ENCODE measurements at places on chromosomes 13 and 19.

DNA sequence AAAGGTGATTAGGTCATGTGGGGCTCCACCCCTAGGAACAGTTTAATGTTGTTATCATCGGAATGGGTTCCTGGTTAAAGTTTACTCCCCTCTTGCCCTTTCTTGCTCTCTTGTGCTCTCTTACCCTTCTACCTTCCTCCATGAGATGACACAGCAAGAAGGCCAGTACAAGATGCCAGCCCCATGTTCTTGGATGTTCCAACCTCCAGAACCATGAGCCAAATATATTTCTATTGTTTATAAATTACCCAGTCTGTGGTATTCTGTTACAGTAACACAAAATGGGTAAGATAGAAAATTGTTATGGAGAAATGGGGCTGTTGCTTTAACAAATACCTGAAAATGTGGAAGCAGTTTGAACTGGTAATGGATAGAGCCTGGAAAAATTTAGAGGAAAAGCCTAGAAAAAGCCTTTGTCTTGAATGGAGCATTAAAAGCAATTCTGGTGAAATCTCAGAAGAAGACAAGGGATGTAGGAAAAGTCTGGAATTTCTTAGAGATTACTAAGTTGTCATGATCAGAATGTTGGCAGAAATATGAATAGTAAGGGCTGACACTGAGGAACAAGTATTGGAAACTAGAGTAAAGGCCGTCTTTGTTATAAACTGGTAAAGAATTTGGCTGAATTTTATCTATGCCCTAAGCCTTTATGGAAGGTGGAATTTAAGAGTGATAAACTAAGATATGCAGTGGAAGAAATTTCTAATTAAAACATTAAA, 53.5 kb upstream of the TSC22D1 start:
- no peak for DNase-seq

GRCh38 chr19:38736036-38736412, 8.2 kb downstream of the CAPN12 start:
- DNase-seq = peak; percentile 70

- no peak for DNase-seq
Observed at GRCh38 chr13:75645141-75645540, 9.0 kb downstream of the LMO7 start.

- no peak for DNase-seq
Observed at GRCh38 chr13:69319656-69320055, 788.0 kb upstream of the ATXN8OS start.

GRCh38 chr13:23794267-23795161, 94.7 kb downstream of the MIPEP start:
- no peak for DNase-seq

DNA sequence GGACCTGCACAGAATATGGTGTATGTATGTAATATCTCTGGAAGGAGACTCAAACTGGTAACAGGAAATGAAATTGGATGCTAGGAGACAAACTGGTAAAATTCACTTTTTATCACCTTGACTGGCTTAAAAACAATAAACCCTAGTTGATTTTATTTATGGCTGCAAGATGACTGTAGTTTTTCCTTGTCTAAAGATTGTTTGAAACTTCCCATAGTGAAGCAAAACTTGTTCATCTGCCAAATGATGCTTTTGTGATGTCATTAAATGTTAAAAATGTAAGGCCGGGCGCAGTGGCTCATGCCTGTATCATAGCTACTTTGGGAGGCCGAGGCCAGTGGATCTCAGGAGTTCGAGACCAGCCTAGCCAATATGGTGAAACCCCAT, 2.5 kb upstream of the ECH1 start:
- no peak for DNase-seq

- no peak for DNase-seq
Observed at GRCh38 chr19:29760752-29761502, 45.9 kb upstream of the C19orf12 start.

DNA sequence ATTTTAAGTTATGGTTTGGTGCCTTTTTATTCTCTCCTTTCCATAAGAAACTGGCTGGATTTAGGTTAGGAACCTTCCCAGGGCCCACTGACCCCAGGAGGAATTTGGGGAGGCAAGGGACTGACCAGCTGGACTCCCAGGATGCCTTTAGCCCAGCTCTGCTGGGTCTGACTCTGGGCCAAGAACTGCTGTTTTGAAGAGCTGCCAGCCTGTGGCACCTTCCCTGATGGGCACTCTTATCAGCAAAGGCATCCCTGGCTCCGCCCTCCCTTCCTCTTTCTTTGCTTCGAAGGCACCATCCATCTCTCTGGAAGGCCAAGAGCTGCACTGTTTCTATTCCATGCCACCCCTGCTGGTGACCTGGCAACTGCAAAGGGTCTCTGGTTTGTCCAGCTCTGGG, 174.7 kb downstream of the POU4F1 start:
- no peak for DNase-seq

GRCh38 chr13:101876951-101877350, 424.5 kb downstream of the ITGBL1 start:
- no peak for DNase-seq

GRCh38 chr19:51771376-51772130, 10.6 kb downstream of the FPR2 start:
- DNase-seq = peak; percentile 76

- DNase-seq = no peak
Observed at GRCh38 chr13:44817131-44817671, 172.1 kb downstream of the NUFIP1 start.

GRCh38 chr13:50873467-50873866, 30.0 kb upstream of the DLEU7 start:
- DNase-seq = no peak

- DNase-seq = peak; percentile 12
Observed at GRCh38 chr13:41658057-41658661, 200.8 kb downstream of the RGCC start.

DNA sequence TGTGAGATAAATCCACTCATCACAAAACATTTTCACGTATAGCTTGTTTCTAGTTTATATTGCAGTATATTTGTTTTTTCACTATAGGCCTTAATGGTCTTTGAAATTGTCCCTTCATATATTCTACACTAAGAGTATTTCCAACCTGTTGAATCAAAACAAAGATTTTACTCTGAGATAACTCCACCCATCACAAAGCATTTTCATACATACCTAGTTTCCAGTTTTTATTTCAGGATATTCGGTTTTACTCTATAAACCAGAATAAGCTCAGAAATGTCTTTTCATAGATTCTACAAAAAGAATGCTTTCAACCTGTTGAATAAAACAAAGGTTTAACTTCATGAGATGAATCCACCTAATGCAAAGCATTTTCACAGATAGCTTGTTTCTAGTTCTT, 1528.7 kb downstream of the UQCRFS1 start:
- no peak for DNase-seq

DNA sequence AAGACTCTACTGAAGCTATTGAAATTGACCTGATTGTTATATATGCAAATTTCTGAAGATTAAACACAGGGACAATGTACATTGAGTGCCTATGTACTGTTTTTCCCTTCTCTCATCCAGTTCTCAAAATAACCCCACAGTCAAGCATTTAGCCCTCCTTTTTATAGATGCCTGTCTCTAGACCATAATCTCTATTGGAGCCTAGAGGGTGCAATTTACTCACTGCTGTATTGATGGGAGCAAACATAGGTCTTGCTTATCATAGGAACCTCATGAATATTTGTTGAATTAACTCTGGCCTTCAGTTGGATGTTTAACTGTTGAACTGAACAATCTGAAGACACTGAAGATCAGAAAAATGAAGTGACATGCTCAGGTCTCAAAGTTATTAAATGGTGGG, 183.0 kb downstream of the RFC3 start:
- no peak for DNase-seq

- DNase-seq = no peak
Observed at GRCh38 chr13:53343361-53343744, 314.7 kb downstream of the OLFM4 start.

GRCh38 chr13:41327994-41328790, 17.1 kb downstream of the NAA16 start:
- peak; percentile 30 for DNase-seq

DNA sequence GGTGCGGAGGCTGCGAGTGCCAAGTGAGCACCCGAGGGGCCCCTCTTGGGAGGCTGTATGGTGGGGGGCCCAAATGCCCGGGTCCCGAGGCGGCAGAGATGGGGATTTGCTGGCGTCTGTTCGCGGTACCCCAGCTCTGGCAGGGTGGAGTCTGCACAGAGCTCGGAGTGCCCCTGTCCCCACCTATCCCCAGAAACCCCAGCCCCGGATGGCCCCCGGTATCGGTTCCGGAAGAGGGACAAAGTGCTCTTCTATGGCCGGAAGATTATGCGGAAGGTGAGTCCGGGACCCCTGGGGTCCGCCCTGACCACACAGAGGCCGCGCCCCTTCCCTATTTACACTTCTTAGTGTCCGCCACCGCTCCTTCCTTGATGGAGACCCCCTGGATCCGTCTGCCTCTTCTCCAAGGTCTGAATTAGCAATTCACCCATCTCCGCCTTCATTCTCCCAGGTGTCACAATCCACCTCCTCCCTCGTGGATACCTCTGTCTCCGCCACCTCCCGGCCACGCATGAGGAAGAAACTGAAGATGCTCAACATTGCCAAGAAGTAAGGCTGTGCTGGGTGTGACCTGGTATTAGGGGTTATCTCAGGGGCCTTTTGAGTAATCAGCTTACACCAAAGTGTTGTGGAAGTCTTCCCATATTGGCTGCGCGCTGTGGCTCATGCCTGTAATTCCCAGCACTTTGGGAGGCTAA, 630 bp downstream of the PNPLA6 start:
- peak; percentile 70 for DNase-seq

DNA sequence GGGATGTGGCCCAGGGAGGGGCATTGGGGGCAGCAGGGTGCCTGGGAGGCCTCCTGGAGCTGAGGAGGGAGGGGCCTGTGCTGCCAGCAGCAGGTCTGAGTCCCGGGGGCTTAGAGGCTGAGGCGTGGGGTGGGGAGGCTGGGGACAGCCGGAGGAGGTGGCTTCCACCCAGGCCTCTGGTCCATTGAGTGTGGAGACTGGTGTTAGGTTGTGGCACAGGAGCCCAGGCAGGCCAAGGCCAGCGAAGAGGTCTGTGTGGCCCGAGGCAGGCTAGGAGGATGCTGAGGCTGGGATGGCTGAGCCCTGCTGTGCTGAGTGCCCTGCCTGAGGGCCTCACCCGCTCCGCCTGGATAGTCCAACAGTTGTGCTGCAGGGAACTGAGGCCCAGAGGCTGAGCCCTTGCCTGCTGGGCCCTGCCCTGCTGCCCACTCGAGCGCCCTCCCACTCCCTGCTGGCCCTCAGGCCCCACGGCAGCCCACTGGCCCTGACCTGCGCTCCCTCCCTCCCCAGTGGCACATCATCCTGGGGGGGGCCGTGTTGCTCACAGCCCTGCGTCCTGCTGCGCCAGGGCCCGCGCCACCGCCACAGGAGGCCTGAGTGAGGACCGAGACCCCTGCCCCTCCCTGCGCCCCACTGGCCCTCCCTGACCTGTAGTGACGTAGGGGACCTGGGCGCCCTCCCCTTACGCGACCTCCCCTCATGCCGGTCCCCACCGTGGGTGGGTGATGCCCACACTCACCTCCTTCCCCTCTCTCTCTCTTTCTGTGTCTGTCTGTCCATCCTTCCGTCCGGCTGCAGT, 4.9 kb upstream of the GARIN5A start:
- no peak for DNase-seq

DNA sequence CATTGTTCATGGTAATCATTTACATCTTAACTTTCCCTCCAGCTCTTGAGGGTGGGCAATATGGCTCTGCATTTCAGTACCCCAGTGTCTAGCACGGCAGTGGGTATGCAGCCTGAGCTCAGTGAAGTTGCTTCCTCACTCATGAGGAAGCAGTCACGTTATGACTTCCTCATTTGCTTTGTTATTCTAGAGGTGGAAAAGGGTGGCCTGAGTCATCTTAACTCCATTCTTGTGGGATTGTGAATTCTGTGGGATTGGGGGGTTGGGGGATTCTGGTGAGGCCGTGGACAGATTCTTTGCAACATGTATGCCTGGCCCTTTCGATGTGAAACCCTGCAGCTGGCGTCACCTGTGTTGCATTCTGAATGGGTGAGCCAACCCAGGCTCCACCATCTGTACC, 406.7 kb upstream of the ZNF507 start:
- peak; percentile 14 for DNase-seq

DNA sequence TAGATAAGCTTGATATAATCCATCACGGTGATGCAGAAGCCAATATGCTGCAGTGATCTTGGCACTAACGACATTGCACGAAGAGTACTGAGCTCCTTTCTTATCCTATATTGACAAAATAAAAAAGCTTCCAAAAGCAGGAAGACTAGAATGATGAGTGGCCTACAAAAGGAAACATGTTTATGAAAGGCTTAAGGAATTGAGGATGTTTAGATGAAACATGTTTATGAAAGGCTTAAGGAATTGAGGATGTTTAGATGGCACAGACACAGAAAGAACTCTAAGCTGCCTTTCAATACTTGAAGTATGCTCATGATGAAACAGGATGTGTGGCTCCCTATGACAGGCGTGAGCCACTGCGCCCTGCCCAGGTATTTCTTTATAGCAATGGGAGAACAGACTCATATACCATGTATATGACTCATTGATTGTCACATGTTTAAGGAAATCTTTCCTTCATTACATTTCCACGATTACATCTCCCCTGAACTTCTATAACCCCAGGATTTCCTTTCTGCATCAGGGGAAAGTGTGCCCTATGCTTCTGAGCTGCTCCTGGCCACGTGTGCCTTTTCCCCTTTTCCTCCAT, 690.8 kb upstream of the ARGLU1 start:
- DNase-seq = no peak

GRCh38 chr13:35926859-35927530, 204.2 kb downstream of the DCLK1 start:
- DNase-seq = no peak

DNA sequence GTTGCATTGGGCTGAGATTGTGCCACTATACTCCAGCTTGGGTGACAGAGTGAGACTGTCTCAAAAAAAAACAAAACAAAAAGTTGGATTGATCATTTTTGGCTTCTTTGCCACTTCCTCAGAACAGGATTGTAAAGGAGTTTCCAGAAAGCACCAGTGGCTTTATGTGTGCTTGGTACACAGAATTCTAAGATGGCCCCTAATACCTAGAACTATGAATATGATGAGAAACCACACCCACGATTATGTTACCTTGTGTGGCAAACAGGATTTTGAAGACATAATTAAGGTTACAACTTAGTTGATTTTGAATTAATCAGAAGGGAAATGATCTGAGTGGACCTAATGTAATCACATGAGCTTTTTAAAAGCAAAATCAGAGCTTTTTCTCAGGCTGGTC, 26.5 kb downstream of the CEACAM1 start:
- no peak for DNase-seq

DNA sequence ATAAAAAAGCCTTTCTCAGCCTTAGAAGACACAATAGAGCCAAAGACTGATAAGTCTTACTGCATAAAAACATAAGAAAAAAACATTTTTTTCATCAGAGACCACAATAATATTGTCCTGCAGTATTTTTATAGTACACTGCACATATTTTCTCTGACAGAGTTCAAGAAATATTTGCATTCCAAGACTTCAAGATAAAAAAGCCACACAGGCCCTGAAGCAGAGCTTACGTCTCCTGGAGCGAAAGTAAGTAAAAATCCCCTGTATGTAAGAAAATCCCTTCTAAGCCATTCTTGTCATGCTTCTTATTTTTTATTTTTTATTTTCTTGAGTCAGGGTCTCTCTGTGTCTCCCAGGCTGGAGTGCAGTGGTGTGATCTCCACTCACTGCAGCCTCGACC, 755.9 kb downstream of the LIG4 start:
- no peak for DNase-seq

GRCh38 chr19:2076526-2076944, 19.6 kb downstream of the MOB3A start:
- no peak for DNase-seq
